Tibial nerve (tissue), 4 donors: ENCODE measurements at places on chromosomes 6 and 20.
A peak's percentile ranks its signal among the peaks of the same experiment; 100 is the strongest.

- no peak for DNase-seq
Measured at GRCh38 chr6:107264357-107264840, 149.1 kb upstream of the BEND3 start.

DNA sequence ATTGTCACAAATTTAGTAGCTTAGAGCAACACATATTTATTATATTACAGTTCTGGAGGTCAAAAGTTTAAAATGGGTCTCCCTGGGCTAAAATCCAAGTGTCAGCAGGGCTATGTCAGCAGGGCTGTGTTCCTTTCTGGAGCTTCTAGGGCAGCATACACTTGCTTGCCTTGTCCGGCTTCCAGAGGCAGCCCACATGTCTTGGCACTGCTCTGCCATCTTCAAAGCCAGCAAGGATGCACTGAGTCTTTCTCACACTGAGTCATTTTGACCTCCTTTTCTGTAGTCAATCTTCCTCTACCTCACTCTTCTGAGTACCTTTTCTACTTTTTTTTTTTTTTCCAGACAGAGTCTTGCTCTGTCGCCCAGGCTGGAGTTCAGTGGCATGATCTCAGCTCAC lies 39.0 kb downstream of the ADGRF4 start:
- DNase-seq, result no peak

DNA sequence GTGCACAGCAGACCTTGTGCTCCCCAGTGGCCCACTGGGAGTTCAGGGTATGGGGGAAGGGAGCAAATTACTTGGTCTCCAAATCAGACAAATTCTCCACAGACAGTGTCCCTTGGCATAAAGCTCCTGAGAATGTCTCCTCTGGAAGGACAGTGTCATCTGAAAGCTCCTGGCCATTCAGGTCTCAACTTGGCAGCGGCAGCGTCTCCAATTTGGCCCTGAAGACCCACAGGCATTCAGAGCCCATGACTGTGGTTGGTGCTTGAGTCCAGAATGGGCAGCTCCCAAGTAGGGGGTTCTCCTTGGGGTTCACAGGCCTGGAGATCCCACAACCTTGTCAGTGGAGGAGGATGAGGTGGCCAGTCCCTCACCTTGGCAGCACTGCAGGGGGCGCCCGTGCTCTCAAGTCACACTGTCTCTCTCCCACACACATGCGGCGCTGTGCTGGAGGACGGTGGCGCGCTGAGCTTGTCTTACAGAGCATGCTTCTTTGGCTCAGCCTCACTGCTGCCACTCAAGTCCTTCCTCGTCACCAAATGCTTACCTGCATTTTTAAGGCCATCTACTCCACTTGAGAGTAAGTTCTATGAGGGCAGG lies 20.7 kb downstream of the DYNLRB1 start:
- peak; percentile 26 for DNase-seq

GRCh38 chr20:4821590-4821989 lies 99.9 kb downstream of the PRND start:
- no peak for DNase-seq

GRCh38 chr6:124026694-124027093 lies 223.0 kb downstream of the NKAIN2 start:
- no peak for DNase-seq
